Smooth muscle cell of bladder (primary cell): ENCODE measurements at places on chromosomes 5 and 9. TPM values are rescaled to one million over a fixed set of nuclear protein-coding genes. Genes with fewer than 3 reads are reported as not detected.

PCDHGA6 gene
- total RNA-seq, result 3.0 and 3.2 TPM in 2 replicates

LRRC19 gene
- total RNA-seq, result not detected in 2 replicates

DAB2IP gene
- 7.5 and 12.2 TPM in 2 replicates for total RNA-seq

AIF1L gene
- under 0.01 TPM in 2 replicates for total RNA-seq

DND1 gene
- total RNA-seq, result 0.14 TPM in 1 of 2 replicates, not detected in the other

HAVCR2 gene
- total RNA-seq, result under 0.01 and 0.09 TPM in 2 replicates

EDIL3 gene
- 12.4 and 18.2 TPM in 2 replicates for total RNA-seq

BTNL8 gene
- not detected in 2 replicates for total RNA-seq

SPATA31C1 gene
- total RNA-seq, result not detected in 2 replicates

MATR3 gene
- 193 and 203 TPM in 2 replicates for total RNA-seq

PCDHGB7 gene
- 6.3 and 6.9 TPM in 2 replicates for total RNA-seq

IL5 gene
- not detected in 2 replicates for total RNA-seq

FGFR4 gene
- 2.2 and 19.8 TPM in 2 replicates for total RNA-seq

PCDHB9 gene
- total RNA-seq, result 0.09 and 0.14 TPM in 2 replicates

PCDHA9 gene
- under 0.01 and 0.18 TPM in 2 replicates for total RNA-seq

ACOT12 gene
- total RNA-seq, result 0.74 and 2.1 TPM in 2 replicates

RPL12 gene
- 1,370 and 1,635 TPM in 2 replicates for total RNA-seq

MUSK gene
- total RNA-seq, result 0.74 and 5.5 TPM in 2 replicates

PCDHGB4 gene
- 26.9 and 27.5 TPM in 2 replicates for total RNA-seq

SPINK6 gene
- 3.1 and 15.6 TPM in 2 replicates for total RNA-seq

OR1B1 gene
- 0.18 TPM in 1 of 2 replicates, not detected in the other for total RNA-seq

EHMT1 gene
- 37.3 and 43.3 TPM in 2 replicates for total RNA-seq

FCN2 gene
- total RNA-seq, result not detected in 2 replicates

ZNF366 gene
- not detected in 2 replicates for total RNA-seq

CDC25C gene
- total RNA-seq, result 0.55 and 1.1 TPM in 2 replicates

JAKMIP2 gene
- under 0.01 and 0.57 TPM in 2 replicates for total RNA-seq

IFNA2 gene
- not detected in 2 replicates for total RNA-seq

RANBP17 gene
- 2.0 and 2.1 TPM in 2 replicates for total RNA-seq

ASB6 gene
- 10.0 and 14.8 TPM in 2 replicates for total RNA-seq

PTGS1 gene
- total RNA-seq, result 52.2 and 54.6 TPM in 2 replicates

NIM1K gene
- 1.8 and 2.7 TPM in 2 replicates for total RNA-seq

MCTP1 gene
- total RNA-seq, result 4.7 and 6.1 TPM in 2 replicates

EPB41L4A gene
- total RNA-seq, result 0.28 and 0.37 TPM in 2 replicates

GARIN3 gene
- total RNA-seq, result not detected in 2 replicates

ZNF354C gene
- 6.7 and 7.7 TPM in 2 replicates for total RNA-seq

CDH9 gene
- total RNA-seq, result 0.18 TPM in 1 of 2 replicates, not detected in the other

SNCAIP gene
- 14.2 and 19.4 TPM in 2 replicates for total RNA-seq

GTF2H2C gene
- 27.9 and 33.1 TPM in 2 replicates for total RNA-seq

FAT2 gene
- total RNA-seq, result under 0.01 TPM in 2 replicates

DOLPP1 gene
- 5.7 and 6.9 TPM in 2 replicates for total RNA-seq

CMYA5 gene
- total RNA-seq, result 1.3 and 3.0 TPM in 2 replicates

CCNI2 gene
- not detected in 2 replicates for total RNA-seq

IRX2 gene
- not detected in 2 replicates for total RNA-seq

FBP2 gene
- not detected in 2 replicates for total RNA-seq

ABCA1 gene
- total RNA-seq, result 222 and 232 TPM in 2 replicates

GZMA gene
- not detected in 2 replicates for total RNA-seq
